K562 (cell line): ENCODE measurements at places on chromosomes 4 and X.

GRCh38 chr4:125681240-125681639 lies 366.5 kb downstream of the FAT4 start:
- H3K4me1 ChIP-seq: no peaks in the 10 kb centered on the region
- no peak for DNase-seq
- peaks cover 6% of the 10 kb centered on the region for H3K27me3 ChIP-seq
- H3K27ac ChIP-seq: no peak overlapping the region
- no peak overlapping the region for H3K4me3 ChIP-seq
- no peaks in the 10 kb centered on the region for H3K36me3 ChIP-seq

DNA sequence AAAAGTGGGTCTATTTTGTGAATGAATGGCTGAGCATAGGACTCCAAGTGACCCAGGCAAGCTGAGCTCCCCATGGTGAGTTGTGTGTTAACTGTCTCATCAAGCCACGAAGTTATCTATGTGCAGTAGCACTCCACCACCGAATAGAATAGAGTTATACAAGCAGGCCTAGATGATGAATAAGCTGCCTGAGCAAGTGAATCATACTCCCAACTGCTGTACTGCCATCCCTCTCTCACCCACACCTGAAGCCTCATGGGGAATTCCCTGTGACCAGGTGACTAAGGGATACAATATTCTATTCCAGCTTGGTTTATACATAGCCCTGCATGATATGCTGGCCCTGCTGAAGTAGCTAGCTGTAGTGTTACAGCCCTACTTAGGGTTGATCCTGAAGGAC lies 38.7 kb downstream of the KDM5C start:
- H3K4me1 ChIP-seq: no peaks in the 10 kb centered on the region
- no peaks in the 10 kb centered on the region for H3K27me3 ChIP-seq
- no peaks in the 10 kb centered on the region for H3K36me3 ChIP-seq
- H3K4me3 ChIP-seq: no peak overlapping the region
- H3K27ac ChIP-seq: no peak overlapping the region

GRCh38 chr4:29326816-29327215 lies 1393.4 kb upstream of the PCDH7 start:
- H3K4me3 ChIP-seq: no peak overlapping the region
- H3K27ac ChIP-seq: no peak overlapping the region
- H3K4me1 ChIP-seq: no peaks in the 10 kb centered on the region
- no peaks in the 10 kb centered on the region for H3K27me3 ChIP-seq

DNA sequence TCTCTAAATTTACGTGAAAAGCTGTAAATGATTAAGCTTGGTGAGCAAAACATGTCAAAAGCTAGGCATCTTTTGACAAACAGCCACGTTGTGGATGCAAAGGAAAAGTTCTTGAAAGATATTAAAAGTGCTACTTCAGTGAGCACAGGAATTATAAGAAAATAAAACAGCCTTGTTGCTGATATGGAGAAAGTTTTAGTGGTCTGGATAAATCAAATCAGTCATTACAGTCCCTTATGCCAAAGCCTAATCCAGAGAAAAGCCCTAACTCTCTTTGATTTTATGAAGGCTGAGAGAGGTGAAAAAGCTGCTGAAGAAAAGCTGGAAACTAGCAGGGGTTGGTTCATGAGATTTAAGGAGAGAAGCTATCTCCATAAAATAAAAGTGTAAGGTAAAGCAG lies 487.2 kb downstream of the CCSER1 start:
- H3K36me3 ChIP-seq: no peaks in the 10 kb centered on the region
- DNase-seq: no peak
- H3K4me1 ChIP-seq: no peaks in the 10 kb centered on the region
- no peak overlapping the region for H3K27ac ChIP-seq
- no peak overlapping the region for H3K4me3 ChIP-seq

DNA sequence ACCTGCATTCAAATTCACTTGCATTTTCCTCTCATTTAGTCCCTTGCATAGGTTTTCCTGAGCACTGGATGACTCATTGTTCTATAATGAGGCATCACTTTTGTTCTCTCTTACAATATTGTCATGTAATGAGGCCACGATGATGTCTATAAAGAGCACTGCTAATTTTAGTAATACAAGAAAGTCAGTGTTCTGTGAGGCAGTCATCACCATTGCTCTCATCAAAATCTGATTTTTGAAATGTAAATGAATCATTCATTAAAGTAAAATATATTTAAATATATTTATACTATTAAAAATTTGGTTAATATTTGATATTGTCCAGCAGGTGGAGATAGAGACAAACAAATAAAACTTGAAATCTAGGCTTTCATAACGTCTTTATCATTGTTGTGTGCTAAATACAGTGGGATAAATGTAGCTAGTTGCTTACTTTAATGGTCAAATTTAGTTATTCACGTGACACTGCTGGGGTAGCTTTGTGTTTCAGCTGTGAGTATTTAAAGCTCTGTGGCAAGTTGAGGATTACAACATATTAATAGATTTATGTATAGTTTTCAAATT lies 15.4 kb downstream of the HMGB2 start:
- peak; percentile 17 for DNase-seq
- H3K27ac ChIP-seq: no peak overlapping the region
- no peaks in the 10 kb centered on the region for H3K27me3 ChIP-seq
- H3K4me3 ChIP-seq: no peak overlapping the region
- no peaks in the 10 kb centered on the region; the same call in 2 of the 3 replicates for H3K4me1 ChIP-seq
- H3K36me3 ChIP-seq: peaks cover 61% of the 10 kb centered on the region; the same call in 2 of the 3 replicates

- H3K27ac ChIP-seq: no peak overlapping the region
- H3K36me3 ChIP-seq: no peaks in the 10 kb centered on the region
- H3K4me3 ChIP-seq: no peak overlapping the region
- H3K27me3 ChIP-seq: no peaks in the 10 kb centered on the region
- no peaks in the 10 kb centered on the region for H3K4me1 ChIP-seq
Observed at GRCh38 chrX:45868425-45868824, 667.7 kb upstream of the DIPK2B start.

DNA sequence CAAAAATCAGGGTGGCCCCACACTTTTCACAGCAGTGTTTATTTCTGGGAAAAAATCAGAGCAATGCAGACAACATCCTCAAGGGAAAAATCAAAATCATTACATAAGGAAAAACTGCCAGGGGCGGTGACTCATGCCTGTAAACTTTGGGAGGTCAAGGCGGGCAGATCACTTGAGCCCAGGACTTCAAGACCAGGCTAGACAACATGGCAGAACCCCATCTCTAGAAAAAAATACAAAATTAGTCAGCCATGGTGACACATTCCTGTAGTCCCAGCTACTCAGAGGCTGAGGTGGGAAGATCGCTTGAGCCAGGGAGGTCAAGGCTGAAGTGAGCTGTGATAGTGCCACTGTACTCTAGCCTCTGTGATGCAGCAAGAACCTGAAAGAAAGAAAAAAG lies 102.8 kb downstream of the NAF1 start:
- no peak for DNase-seq
- no peak overlapping the region for H3K27ac ChIP-seq
- no peaks in the 10 kb centered on the region; the same call in 1 of the 2 replicates for H3K27me3 ChIP-seq
- no peak overlapping the region for H3K4me3 ChIP-seq
- H3K36me3 ChIP-seq: no peaks in the 10 kb centered on the region
- no peaks in the 10 kb centered on the region for H3K4me1 ChIP-seq

DNA sequence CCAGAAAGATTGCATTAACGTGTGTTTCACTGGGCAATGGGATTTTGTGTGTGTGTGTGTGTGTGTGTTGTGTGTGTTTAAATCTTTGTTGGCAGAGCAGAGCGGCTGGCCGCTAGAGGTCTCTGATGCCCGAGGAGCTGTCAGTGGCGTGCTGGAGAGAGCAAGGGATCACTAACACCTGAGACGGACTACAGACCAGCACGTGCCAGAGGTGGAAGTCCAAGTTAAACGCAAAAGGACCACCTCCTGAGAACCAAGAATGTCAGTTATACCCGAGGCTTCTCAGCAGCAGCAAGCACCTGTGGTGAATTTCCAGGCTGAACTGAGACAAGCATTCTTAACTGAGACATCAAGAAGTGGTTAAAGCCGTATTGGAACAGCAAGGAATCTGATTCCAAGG lies 9.0 kb upstream of the SLC25A14 start:
- no peak overlapping the region for H3K27ac ChIP-seq
- H3K36me3 ChIP-seq: no peaks in the 10 kb centered on the region
- peaks cover 2% of the 10 kb centered on the region; the same call in 2 of the 3 replicates for H3K4me1 ChIP-seq
- no peaks in the 10 kb centered on the region for H3K27me3 ChIP-seq

DNA sequence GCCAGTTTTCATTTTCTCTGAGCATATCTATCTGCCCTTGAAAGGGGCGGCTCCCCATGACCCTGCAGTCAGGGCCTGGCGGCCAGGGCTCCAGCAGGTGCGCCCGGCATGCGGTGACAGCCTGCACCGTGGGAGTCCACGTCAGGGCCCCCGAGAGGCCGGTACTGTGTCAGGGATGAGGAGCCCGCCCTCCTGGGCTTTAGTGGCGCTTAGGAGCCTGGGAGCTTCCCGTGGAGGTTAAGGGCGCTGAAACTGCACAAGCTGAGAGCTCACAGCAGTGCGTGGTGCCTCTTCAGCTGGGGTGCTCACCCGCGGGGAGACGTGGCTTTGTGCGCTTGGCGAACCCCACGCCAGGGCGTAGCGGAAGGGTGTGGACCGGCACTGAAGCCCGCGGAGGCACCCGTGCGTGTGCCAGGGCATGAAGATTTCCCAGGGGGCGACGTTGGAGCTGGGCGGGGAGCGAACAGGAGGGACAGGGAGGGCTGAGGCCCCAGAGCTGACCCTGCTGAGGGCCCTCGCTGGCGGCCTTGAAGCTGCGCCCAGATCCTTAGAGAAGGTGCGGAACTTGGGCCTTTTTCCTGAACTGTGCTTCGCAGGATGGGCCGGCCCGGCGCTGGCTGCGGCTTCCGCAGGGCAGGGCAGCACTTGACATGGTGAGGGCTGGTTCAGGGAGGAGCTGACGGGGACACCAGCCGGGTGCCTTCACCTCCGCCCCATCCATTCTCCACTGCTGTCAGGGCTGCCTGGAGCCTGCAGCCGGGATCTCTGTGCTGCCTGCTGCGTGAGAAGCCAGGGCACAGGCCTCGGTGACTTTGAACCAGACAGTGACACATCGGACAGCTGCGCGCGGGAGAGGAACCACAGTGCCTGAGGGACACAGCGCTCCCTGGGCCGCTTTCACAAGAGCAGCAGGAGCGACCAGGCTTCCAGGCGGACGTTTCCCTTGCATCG lies 32.9 kb downstream of the HTT-AS start:
- no peak for DNase-seq
- H3K4me3 ChIP-seq: no peak overlapping the region
- no peak overlapping the region for H3K27ac ChIP-seq
- H3K4me1 ChIP-seq: peaks cover 24% of the 10 kb centered on the region

DNA sequence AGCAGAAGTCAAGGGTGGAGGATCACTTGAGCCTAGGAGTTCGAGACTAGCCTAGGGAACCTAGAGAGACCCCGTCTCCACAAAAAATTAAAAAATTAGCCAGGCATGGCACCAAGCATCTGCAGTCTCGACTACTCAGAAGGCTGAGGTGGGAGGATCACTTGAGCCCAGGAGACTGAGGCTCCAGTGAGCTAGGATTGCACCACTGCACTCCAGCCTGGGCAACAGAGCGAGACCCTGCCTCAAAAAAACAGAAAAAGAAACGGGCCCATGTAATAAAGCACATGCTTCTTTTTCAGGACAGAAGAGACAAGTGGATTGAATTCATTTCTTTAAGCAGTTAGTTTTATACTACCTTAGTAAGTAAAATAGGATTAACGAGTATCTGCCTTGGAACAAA lies 42.0 kb downstream of the ELOVL6 start:
- no peaks in the 10 kb centered on the region for H3K27me3 ChIP-seq
- peaks cover 51% of the 10 kb centered on the region for H3K36me3 ChIP-seq
- no peak for DNase-seq
- no peak overlapping the region for H3K4me3 ChIP-seq

- no peak for DNase-seq
- H3K27me3 ChIP-seq: no peaks in the 10 kb centered on the region
- H3K36me3 ChIP-seq: peaks cover 21% of the 10 kb centered on the region; the same call in 2 of the 3 replicates
- no peak overlapping the region for H3K4me3 ChIP-seq
- H3K27ac ChIP-seq: no peak overlapping the region
Observed at GRCh38 chr4:53421791-53422190, 44.4 kb downstream of the FIP1L1 start.

DNA sequence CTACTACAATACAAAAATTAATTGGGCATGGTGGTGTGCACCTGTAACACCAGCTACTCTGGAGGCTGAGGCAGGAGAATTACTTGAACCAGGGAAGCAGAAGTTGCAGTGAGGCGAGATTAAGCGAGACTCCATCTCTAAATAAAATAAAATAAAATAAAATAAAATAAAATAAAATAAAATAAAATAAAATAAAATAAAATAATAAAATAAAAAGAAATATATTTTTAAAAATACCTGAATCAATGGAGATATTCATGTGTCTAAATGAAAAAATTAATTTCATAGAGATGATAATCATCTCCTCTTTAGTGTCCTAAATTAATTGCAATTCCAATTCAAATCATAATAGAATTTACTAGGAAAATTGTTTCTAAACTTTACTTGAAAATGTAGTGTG lies 406.1 kb upstream of the POU3F4 start:
- no peaks in the 10 kb centered on the region for H3K4me1 ChIP-seq
- no peaks in the 10 kb centered on the region for H3K36me3 ChIP-seq
- H3K4me3 ChIP-seq: no peak overlapping the region
- no peak for DNase-seq
- H3K27ac ChIP-seq: no peak overlapping the region
- H3K27me3 ChIP-seq: no peaks in the 10 kb centered on the region

DNA sequence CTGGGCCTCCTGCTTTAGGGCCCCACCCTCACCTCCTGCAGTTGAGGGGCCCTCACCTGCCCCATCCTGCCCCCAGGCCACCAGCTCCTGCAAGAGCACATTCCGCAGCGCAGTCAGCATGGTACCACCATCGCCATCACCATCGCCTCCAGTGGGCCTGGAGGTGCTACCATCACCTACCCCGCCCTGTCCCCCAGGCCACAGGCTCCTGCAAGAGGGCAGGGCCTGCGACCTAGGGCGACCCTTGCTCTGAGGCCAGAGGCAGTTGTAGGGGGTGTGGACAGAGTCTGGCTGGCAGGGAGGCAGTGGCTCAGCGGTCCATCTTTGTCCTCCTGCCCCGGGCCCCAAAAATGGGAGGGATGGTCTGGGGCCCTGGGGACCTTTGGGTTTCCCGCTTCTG lies 3.9 kb upstream of the HAUS7 start:
- DNase-seq: no peak
- H3K27ac ChIP-seq: no peak overlapping the region
- H3K4me3 ChIP-seq: no peak overlapping the region

GRCh38 chr4:183507925-183508696 lies 3.3 kb downstream of the ING2 start:
- peaks cover 13% of the 10 kb centered on the region for H3K4me1 ChIP-seq
- no peaks in the 10 kb centered on the region for H3K27me3 ChIP-seq
- H3K36me3 ChIP-seq: peaks cover 27% of the 10 kb centered on the region; the same call in 2 of the 3 replicates
- peak overlapping the region; percentile 23; the same call in 2 of the 3 replicates for H3K27ac ChIP-seq
- DNase-seq: peak; percentile 78

GRCh38 chrX:72659723-72660122 lies 54.4 kb downstream of the PHKA1 start:
- H3K27me3 ChIP-seq: no peaks in the 10 kb centered on the region
- H3K27ac ChIP-seq: no peak overlapping the region
- no peaks in the 10 kb centered on the region for H3K36me3 ChIP-seq
- no peaks in the 10 kb centered on the region for H3K4me1 ChIP-seq
- no peak overlapping the region for H3K4me3 ChIP-seq

- no peak overlapping the region for H3K27ac ChIP-seq
- H3K4me3 ChIP-seq: no peak overlapping the region
- no peaks in the 10 kb centered on the region for H3K4me1 ChIP-seq
- peak; percentile 14 for DNase-seq
- peaks cover 76% of the 10 kb centered on the region for H3K36me3 ChIP-seq
Observed at GRCh38 chr4:17817027-17817426, 6.2 kb downstream of the NCAPG start.
